Amniotic stem cell (primary cell): ENCODE measurements at places on chromosomes 5 and 9.

DNA sequence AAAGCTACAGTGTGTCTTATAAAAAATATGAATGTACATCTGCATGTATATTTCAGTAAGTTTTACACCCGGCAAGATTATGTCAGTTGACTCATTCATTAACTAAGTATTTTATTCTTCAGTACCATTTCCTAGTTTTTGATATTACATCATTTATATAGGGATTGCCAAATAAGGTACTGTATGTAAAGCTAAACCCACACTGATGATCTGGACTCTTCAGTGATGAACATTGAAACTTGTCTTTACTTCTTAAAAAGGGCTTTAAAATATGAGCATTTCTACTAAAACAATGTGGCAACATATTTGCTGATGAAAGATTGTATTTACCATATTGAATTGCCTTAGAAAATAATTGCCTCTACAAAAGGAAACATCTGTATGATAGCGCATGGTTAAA lies 151.8 kb upstream of the TLX3 start:
- no peak for DNase-seq

DNA sequence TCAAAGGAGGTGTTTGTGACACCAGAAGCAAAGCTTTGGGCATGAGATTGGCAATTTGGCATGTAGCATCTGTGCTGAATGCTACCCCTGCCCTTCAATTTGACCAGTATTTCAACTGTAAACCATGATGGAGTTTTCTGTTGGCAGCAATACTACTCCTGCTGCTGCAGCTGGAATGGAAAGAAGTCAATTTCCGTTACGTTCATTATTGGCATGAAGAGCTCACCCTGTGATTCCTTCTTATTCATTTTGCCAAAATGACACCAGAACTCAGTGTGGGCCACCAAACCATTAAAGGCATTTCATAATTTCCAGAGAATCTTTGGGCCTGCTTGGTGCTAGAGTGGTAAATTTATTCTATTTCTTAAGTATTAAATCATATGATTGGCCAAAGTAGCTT lies 433.1 kb upstream of the DMAC1 start:
- DNase-seq = no peak

- no peak for DNase-seq
These were observed 197.1 kb upstream of the TBCA start for GRCh38 chr5:77973253-77973609.

- DNase-seq = no peak
These were observed 18.3 kb upstream of the NDST1 start for GRCh38 chr5:150489360-150490295.

- no peak for DNase-seq
These were observed 194.2 kb downstream of the NSG2 start for GRCh38 chr5:174239718-174240117.

- DNase-seq = no peak
These were observed 25.7 kb upstream of the FAM81B start for GRCh38 chr5:95365302-95366095.

- no peak for DNase-seq
These were observed 166.9 kb upstream of the KLF9 start for GRCh38 chr9:70581214-70581954.
